ENCODE measurements at places on chromosomes 3 and 15.

- DNase-seq, result no peak
These were observed 59.2 kb downstream of the CHRD start for GRCh38 chr3:184439096-184439495.

DNA sequence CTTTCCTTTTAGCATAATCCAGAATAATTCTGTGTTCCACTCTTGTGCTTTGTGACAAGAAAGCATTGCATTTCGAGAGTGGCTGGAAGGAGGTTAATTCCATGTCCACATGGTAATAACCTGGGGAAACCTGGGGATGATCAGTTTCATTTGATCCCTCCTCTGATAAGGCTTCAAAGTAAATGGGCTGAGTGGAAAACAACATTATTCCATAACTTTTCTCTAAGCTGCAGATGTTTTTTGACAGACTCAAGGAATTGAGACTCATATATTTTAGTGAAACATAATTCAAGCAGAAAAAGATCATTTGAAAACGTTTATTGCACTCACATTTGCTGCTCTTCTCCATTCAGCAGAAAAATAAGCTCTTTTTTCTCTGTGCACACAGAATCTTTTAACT, 44.6 kb downstream of the ROBO2 start:
- DNase-seq, result no peak

GRCh38 chr3:126679318-126679751, 24.4 kb upstream of the TXNRD3 start:
- DNase-seq, result peak; percentile 43

- no peak for DNase-seq
These were observed 8.9 kb downstream of the NSUN3 start for GRCh38 chr3:94071713-94072284.

GRCh38 chr3:126704494-126705214, 614 bp downstream of the CHCHD6 start:
- DNase-seq, result no peak

DNA sequence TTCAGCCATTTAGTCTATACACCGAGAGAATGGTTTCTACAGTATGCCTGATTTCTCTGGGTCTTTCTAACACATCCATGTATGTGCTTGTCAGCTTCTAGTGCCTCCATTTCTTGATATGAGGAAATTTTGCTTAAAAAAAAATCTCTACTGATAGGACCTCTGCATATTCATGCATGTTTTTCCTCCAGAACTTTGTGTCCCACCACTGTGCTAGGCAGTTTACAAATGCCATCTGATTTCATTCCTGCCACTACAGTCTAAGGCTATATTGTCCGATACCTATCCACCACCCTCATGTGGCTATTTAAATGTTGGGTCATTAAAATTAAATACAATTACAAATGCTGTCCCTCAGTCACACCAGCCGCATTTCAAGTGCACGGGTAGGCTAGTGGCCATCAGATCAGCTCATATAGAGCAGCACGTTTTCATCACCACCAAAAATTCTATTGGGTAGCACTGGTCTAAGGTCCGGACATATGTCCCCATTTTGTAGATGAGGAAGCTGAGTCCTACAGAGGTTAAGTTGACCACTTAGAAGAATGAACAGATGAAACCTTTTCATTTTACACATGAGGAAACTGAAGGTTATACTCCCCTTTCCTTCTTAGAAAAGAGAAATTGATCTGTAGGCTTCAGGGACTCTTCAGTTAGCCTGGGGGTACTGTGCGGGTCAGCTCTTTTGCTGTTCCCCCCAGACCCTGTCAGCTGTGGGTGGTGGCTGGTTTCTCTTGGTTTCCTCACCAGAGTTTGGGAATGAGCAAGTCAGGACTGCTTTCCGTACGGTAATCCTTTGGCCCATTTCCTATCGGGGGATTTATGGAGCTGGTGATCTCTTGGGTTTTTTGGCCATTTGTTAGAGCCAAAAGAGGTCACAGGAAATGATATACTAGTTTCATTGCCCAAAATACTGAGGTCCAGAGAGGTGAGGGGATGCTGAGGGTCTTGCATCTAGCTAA, 56.5 kb downstream of the SMAD3 start:
- DNase-seq, result no peak

- DNase-seq, result no peak
These were observed 209.8 kb downstream of the GAP43 start for GRCh38 chr3:115833074-115833473.

DNA sequence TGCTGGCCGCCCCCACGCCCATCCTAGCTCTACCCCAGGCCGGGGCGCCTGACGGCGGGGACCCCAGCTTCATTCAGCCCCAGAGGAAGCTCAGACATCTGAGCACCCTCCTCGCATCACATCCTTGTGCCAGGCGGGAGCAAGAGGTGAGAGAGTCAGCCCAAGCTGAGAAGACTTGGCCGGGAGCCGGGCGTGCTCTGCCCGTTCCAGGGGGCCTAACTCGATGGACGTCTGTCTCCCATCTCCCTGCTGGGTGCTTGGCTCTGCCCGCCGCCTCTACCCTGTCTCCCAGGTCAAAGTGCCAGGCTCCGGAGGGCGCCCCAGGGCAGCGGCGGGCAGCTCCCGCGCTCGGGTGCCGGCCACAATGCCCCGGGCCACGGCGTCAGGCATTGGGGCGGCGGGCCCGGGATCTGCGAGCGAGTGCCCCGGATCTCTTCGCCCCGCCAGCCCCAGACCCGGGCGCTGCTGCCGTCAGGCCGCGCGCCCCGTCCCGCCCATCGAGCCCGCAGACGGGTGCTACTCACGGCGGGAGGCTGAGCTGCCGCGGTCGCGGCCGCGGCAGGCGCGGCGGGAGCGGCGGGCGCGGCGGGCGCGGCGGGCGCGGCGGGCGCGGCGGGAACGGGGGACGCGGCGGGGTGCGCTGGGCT, 388 bp downstream of the DAPK2 start:
- no peak for DNase-seq

DNA sequence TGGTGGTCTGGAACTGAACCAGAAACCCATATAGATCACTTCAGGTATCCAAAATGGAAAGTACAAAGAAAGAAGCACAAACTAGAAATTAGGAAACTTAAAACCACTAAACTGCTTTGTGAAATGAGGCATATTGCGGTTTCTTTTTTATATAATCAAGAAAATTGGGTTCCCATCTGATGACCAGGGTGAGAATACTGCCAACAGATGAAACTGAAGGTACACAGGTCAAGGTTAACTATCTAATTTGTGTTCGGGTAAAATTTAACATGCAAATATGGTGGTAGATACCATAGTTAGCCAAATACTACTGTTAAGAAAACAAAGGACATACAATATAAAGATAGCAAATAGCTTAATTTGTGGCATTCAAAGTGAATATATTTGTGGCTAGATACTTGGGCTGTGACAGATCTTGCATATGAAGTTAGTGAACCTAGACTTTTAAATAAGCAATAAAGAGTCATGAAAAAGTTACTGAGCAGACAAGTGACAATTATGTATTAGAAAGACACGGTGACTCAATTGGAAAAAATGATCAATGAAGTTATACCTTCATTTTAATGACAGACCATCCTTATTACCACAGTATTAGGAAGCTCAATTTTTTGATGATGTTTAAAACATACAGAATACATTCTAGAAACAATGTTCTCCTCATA, 127.4 kb downstream of the NR2E3 start:
- DNase-seq, result no peak

DNA sequence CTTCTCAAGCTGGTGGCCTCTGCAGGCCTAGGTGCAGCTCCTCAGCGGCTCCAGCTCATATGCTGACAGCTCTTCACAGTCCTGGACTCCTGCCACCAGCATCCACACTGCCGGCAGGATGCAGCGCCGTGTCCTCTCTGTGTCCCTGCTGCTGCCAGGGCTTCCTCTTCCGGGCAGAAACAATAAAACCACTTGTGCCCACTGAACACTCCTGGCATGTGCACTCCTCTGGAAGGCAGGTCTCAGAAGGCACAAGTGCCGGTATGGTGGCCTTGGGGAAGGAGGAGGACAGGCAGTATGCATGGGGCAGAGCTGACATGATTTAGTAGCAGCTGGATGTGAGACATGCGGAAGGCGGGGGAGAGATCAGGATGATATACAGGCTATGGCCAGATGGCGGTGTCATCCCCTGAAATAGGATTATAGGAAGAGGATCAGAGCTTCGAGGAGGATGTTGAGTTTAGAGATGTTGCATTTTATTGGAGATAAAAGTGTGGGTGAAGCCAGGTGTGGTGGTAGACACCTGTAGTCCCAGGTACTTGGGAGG, 7.5 kb upstream of the MAN2A2 start:
- no peak for DNase-seq

GRCh38 chr3:143326983-143327778, 207.6 kb downstream of the CHST2 start:
- DNase-seq, result no peak

DNA sequence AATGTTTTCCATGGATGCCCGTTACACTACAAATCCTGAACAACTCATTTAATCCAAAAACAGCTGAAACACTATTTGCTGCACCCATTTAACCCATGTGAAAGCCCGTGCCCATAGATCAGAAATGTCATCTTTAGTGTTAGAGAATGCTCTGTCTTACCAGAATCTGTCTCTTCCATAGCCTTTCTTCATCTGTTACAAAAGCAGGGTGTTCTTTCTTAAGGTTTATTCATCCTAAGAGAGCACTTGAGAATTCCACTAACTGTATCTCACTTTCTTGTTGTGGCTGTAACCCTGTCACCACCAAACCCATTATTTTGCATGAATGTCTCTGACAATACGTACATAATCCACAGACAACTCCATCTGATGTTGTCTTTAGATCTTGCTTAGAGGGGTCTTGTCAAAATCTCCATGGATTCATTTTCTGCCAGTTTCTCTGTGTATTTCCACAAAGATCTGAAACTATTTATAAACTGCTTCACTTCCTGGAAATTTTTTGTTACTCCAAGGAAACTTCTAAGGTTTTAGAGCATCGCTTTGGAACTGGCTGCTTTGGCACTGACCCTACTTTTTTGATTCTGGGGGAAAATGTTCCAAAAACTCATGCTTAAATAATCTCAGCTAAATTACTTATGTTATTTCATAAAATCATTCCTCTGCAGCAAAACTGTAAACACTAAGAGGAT, 167.8 kb upstream of the CCDC54 start:
- no peak for DNase-seq

DNA sequence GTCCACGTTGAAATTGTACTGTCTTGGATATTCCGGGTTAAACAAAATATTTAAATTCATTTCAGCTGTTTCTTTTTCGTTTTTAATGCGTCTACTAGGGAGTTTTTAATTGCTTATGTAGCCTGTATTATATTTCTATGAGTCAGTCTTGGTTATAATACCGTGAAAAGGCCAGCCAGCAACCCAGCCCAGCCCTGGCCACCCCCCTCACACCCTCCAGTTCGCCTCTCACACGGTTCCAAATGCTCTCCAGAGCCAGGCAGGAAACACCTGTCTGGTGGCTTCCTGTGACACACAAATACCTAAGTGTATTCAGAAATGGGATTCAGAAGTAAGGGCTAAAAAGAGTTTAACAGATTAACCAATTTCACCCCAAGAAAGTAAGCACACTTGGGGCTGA, 4.4 kb downstream of the SH3BP5 start:
- DNase-seq, result no peak

GRCh38 chr3:194936659-194937058, 251.0 kb downstream of the FAM43A start:
- no peak for DNase-seq

GRCh38 chr3:45182915-45183871, 37.0 kb upstream of the CDCP1 start:
- peak; percentile 40 for DNase-seq

GRCh38 chr3:149332771-149333170, 665 bp downstream of the TM4SF18 start:
- DNase-seq, result no peak

DNA sequence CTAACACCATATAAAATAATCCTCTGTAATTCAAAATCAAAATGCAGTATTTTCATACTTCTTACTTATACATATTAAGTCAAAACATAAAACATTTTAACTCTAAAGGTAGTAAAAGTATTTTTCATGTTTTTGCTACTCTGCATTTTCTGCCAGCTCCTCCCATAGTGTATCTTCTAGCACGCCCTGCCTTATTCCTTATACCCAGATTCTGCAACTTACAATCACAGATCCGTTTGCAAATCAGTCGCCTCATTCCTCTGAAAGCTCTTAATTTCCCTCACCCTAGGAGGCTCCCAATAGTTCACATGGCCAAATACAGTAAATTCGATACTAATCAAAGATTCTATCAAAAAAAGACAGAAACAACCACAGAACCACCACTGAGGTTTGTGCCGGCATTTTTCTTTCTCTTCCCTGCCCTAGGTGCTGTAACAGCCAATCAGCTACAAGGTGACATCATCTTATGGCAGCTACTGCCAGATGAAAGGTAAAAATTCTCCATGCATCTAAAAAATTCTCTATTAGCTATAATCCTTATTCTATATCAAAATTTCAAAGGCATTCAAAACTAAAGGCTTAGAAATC, 72.9 kb downstream of the CLASP2 start:
- DNase-seq, result peak; percentile 9

DNA sequence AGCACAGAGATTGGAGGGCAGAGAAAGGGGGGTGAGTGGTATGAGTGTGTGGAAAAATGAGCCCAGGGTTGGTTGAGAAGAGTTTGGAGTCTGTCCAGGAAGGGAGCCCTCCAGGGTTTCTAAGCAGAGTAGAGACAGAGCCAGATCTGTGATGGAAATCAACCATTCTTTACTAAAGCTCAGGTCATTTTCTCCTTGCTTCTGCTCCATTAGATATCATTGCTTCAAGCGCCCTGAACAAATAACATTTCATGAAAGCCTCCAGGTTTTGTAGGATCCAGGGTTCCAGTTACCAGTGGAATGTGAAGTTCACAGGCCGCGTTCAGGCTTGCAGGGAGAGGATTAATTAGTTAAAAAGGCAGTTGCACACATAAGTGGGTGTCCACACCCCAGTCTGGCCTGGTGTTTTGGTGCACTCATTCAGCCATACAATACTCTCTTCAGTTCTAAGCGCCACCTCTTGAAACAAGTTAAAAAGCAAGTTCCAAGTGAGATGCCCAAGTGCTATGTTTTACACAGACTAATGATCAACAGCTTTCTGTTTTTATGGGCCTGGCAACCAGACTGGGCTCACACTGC, 16.4 kb upstream of the BOC start:
- DNase-seq, result no peak

GRCh38 chr15:53976844-53977392, 1.3 kb upstream of the UNC13C start:
- no peak for DNase-seq

DNA sequence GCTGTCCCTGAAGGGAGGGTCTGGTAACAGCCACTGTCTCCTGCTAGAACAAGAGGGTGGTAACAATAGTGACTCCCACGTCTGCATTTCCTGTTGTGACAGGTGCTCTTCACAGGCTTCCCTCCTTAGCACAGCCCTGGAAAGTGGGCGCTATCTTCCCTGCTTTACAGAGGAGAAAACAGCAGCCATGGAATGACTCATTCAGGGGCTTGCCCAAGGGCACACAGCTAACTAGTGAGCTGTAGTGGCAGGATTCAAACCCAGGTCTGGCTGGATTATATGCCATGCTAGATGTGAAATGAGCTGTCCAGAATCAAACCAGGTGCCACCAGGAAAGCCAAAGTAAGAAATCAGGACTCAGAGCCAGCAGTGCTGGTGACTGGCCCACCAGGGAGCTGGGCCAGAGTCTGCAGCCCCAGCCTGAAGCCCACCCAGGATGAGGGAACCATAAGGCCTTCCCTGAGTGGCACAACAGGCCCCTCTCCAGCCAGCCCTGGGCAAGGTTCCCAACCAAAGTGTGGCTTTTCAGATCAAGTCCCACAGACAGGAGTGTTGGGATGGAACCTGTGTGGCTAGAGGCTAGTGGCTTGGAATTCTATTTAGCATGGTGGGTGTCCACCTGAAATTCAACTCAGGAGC, 102.4 kb downstream of the ETFA start:
- no peak for DNase-seq

Measured in stromal cell of bone marrow (primary cell).